Mucosa of descending colon (tissue), 3 donors: ENCODE measurements at places on chromosomes 3 and 15. TPM values are rescaled to one million over a fixed set of nuclear protein-coding genes. Genes with fewer than 3 reads are reported as not detected.

MON1A gene
- total RNA-seq, result 7.9 TPM

ATP8B4 gene
- total RNA-seq, result 7.4 TPM

STAB1 gene
- total RNA-seq, result 145 TPM

FOXL2NB gene
- not detected for total RNA-seq

SOX2 gene
- not detected for total RNA-seq

FAM131A gene
- 29.8 TPM for total RNA-seq

RNU5B-1 gene
- total RNA-seq, result not detected

HACD2 gene
- 40.9 TPM for total RNA-seq

SETMAR gene
- total RNA-seq, result 15.4 TPM

P2RY1 gene
- 18.8 TPM for total RNA-seq

DNA sequence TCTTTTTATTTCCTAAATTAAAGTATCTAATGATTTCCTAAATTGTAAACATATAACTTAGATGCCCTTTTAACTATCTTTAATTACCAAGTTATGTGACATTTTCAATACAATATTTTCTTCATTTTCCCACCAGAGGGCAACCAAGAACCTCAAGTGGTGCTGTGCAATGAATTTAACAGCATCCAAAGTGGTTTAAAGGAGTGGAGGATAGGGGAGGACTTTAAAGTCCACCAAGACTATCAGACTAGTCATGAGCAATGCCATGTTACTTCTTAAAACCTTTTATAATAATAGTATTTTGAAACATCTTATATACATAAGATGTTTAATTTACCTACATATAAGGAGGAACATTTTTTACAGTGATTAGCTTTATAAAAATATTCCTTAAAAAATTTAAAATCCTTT lies 74.4 kb downstream of the DLG1 start:
- DNase-seq, result no peak

GRCh38 chr15:45594835-45595530 lies 7.8 kb downstream of the BLOC1S6 start:
- no peak for DNase-seq

DNA sequence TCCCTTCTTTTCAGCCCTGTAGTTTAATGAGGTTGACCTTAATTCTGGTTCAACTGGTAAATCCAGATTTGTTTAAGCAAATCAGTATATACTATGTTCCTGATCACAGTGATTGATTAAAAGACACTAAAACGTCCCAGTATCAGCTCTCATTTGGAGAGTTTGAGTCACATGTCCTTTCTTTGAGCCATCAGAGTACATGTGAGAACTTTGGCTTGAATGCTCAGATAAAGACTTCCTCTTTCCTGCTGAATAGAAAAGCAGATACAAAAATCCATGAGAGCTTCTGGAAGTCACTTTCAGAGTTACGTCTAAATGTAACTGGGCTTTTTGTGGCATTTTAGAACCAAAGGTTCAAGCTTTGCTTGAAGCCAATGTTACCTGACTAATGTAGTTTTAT lies 341.8 kb upstream of the SATB1 start:
- DNase-seq, result no peak

- DNase-seq, result no peak
Observed at GRCh38 chr3:5181469-5182141, 5.9 kb upstream of the EDEM1 start.

- no peak for DNase-seq
Observed at GRCh38 chr3:15151166-15151565, 52.2 kb upstream of the RBSN start.

DNA sequence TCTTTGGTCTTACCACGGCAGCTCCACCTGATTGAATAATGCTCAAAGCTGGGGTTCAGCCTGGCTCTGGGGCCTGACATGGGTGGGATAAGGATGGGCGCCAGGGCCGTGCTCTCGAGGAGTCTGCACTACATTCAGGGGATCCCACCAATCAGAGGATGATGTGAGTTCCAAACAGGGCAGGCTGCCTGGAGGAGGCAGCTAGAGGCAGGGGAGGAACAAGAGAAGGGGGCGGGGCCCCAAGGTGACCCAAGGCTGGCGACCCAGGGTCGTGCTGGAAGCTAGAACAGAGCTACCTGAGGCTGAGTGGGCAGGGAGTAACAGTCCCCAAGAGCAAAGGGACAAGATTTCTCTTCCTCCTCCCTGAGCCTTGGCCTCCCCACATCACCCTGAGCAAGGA lies 56.1 kb downstream of the PCSK6 start:
- no peak for DNase-seq

DNA sequence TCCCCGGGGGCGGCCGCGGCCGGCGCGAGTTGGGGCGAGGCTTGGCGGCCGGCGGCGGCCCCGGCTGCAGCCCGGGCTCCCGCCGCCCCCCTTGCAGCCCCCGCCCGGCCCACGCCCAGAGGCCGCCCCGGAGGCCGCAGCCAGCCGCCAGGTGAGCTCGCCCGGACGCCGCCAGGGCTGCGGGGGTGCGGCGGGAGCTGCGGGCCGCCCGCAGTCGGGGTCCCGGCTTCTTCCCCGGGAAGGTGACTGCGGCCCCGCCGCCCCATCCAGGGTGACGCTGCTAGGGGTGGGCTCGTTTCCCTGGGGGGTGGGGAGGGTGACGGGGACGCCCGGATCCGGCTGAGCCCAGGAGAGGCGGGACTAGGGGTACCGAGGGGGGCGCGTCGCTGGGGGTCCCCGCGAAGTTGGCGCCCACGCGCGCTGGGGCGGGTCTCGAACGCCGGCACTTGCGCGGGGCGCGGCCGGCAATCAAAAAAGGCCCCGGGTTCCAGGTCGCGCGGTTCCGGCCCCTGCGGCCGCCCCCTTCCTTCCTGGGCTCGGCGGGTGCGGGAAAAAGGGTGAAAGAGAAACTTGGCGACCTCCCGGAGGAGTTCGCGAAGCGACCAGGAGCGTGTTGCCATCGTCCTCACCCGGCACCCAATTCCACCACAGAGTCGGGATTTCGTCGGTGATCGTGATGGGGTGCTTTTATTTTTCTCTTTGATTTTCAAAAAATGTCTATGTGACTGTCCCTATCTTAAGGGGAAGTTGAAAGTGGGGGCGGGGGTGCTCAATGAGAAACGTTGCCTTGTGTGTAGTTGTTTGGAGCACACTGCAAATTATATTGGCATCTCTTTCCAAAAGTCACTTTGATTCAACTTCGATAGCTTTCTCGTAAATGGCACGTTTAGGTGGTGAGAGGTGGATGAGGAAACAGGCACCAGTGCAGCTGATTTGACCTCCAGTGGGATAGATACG lies 619 bp downstream of the ATXN7 start:
- peak; percentile 77 for DNase-seq

GRCh38 chr3:194101592-194102432 lies 34.1 kb upstream of the HES1 start:
- no peak for DNase-seq

DNA sequence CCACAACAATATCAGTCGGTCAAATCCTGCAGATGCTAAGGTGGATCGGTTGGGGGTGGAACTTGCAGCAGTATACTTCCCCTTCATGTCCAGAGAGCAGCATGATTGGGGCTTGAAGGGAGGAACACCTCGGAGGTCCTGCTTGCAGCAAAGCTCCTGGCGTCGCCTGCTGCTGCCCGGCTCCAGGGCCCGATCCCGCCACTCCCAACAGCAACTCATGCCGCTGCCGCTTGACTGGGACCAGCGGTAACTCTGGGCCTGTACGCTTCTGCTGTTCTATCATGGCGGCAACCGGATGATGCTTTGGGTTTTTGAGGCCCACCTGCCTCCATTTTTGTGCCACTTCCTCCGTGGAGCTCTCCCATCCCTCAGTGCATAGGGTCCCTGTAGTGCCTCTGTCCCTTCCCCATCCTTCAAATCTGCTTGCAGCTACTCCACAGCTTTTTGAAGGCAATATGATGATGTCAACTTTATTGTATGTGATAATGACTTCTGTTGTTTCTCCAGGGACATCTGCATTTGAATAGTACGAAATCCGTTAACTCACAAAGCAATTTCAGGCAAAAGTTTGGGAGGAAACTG lies 56.3 kb downstream of the KCNAB1 start:
- no peak for DNase-seq

- no peak for DNase-seq
Observed at GRCh38 chr3:72282918-72283317, 498.0 kb upstream of the PROK2 start.

DNA sequence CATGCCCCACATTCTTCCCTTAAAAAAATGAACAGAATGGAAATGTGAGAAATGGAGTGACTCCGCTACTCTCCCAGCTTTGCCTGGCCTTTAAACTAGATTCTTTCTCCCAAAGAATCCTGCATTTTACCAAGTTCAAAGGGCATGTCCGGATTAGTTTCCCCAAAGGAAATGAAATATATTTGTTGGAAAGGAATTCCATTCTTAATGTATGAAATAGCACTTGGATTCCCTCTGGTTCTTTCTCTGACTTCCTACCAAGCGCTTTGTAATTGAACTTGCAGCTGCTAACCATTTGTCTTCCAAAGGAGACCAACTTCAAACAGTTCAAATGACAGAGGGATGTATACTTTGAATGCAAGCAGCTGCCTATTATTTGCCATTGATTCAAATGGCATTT lies 18.9 kb downstream of the MAP2K1 start:
- DNase-seq, result no peak

GRCh38 chr15:40028853-40029252 lies 10.1 kb downstream of the SRP14 start:
- DNase-seq, result no peak

- no peak for DNase-seq
Observed at GRCh38 chr3:71707595-71707994, 17.6 kb downstream of the EIF4E3 start.
